GM23248 (cell line): ENCODE measurements at places on chromosomes 3 and 15. TPM values are rescaled to one million over a fixed set of nuclear protein-coding genes. Genes with fewer than 3 reads are reported as not detected.

The GABRR3 gene
- polyA plus RNA-seq: not detected in 2 replicates

The LTF gene
- not detected in 2 replicates for polyA plus RNA-seq

The SENP8 gene
- 3.8 and 4.0 TPM in 2 replicates for polyA plus RNA-seq

The KNG1 gene
- polyA plus RNA-seq: not detected in 2 replicates

The FAM107A gene
- 0.09 and 0.13 TPM in 2 replicates for polyA plus RNA-seq

The DUOXA2 gene
- not detected in 2 replicates for polyA plus RNA-seq

The FSD2 gene
- 0.04 and 0.08 TPM in 2 replicates for polyA plus RNA-seq

The CHST13 gene
- 0.11 TPM in 1 of 2 replicates, not detected in the other for polyA plus RNA-seq

The SLC9C1 gene
- not detected in 2 replicates for polyA plus RNA-seq

The KIF15 gene
- polyA plus RNA-seq: 2.9 and 3.3 TPM in 2 replicates

The NR1I2 gene
- 0.06 TPM in 1 of 2 replicates, not detected in the other for polyA plus RNA-seq

The PRR20G gene
- not detected in 2 replicates for polyA plus RNA-seq

The FBXO45 gene
- 1.7 and 2.1 TPM in 2 replicates for polyA plus RNA-seq

The B3GNT5 gene
- 1.8 TPM in 2 replicates for polyA plus RNA-seq

The CSPG5 gene
- not detected in 2 replicates for polyA plus RNA-seq
